NCI-H446 (cell line): ENCODE measurements at places on chromosomes 4 and X.
A peak's percentile ranks its signal among the peaks of the same experiment; 100 is the strongest.

DNA sequence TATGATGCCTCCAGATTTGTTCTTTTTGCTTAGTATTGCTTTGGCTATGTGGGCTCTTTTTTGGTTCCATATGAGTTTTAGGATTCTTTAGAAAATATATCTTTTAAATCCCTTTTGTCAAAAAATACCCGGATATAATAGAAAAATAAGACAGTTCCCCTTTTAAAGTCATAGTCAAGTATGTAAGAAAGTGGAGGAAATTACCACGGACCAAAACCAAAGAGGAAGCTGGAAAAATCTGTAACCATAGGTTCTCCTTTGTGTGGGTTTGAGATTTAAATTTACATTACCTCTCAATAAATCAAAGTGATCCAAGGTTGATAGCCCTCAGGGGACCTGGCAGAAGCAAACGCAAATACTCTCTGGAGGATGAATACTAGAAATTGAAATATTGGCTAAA, 58.3 kb upstream of the PACRGL start:
- DNase-seq = no peak

DNA sequence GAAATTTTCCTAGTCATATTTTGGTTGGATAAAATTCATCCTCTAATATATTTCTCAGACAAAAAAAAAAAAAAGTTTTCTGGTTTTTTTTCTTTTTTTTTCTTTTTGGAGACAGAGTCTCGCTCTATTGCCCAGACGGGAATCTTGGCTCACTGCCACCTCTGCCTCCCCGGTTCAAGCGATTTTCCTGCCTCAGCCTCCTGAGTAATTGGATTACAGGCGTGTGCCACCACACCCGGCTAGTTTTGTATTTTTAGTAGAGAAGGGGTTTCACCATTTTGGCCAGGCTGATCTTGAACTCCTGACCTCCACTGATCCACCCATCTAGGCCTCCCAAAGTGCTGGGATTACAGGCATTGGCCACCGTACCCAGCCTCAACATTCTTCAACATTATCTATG, 432.7 kb upstream of the PABPC4L start:
- DNase-seq = no peak

- no peak for DNase-seq
These were observed 17.2 kb upstream of the VEGFD start for GRCh38 chrX:15401378-15401777.

GRCh38 chr4:74338792-74339333, 26.1 kb upstream of the EREG start:
- no peak for DNase-seq

GRCh38 chr4:20151436-20151835, 100.3 kb upstream of the SLIT2 start:
- DNase-seq = no peak

GRCh38 chr4:123170843-123171242, 225.8 kb upstream of the SPRY1 start:
- DNase-seq = no peak

DNA sequence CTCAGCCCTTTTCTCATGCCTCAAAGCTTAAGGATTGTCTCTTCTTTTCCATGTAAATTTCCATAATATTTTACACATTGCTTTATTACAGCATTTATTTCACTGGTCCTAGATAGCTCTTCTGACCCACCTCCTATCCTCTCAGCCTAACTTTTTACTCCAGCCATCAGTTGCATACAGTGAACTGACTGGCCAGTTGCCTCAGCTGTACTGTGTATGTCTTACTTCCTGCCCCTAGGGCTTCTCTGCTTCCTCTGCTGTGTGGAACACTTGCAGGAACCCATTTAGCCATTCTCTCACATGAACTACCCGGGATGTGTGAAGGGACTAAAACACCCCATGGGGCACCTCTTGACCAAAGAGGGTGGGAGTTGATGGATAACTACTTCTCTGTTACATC, 18.0 kb downstream of the C4orf33 start:
- DNase-seq = no peak

DNA sequence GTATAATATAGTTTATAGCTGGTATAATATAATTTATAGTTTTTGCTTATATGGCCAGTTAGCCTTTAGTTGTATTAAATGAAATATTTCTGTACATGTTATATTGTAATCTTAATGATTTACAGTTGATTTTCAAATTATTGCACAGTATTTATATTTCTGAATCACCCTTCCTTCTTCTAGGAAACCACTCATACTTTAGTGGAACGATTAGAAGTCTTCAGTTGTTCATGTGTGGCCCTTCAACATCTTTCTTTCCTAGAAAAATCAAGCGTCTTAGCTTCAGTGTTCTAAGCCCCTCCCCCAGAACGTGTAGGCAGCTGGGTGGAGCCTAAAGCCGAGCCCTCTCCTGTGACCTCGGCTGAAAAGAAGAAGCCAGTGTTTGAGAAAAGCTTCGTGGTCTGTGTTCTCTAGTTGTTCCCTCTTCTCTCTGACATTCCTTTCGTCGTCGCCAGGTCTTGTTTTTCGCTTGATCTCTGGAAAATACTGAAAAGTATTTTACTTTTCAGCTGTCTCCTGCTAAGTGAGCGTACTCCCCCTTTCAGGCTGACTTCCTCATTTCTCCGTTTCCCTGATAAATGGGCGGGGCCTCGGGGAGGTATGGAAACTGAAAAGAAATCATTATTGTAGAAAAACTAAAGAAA, at the start of gene C4orf33:
C4orf33 (plus strand) TSS at position 342 of the 644 bp plus-strand sequence. CDS start 6,459 bp downstream, outside the sequence.
- peak; percentile 68 for DNase-seq

GRCh38 chrX:87525771-87526229, 8.2 kb downstream of the KLHL4 start:
- no peak for DNase-seq

DNA sequence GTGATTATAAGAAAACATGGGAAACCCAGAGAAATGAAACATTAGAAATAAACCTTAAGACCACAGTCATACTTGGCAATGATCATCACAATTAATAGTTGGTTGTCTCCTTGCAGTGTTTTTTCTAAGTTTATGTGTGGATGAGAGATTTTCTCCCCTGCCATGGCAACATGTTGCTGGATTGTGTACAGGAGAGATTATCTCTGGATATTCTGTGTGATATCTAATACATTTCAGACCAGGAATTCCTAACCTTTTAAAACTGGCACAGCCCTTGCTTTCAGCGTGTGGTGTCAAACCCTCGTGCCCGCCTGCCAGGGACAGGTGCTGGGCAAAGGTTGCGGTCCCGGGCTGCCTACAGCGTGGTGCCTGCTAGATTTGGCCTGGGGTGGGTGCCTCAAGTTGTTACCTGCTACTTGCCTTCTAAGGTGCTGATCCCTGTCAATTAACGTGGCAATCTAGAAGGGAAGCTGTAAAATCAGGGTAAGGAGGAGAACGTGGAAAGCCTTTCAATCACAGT, 100.5 kb downstream of the TMEM131L start:
- DNase-seq = no peak

DNA sequence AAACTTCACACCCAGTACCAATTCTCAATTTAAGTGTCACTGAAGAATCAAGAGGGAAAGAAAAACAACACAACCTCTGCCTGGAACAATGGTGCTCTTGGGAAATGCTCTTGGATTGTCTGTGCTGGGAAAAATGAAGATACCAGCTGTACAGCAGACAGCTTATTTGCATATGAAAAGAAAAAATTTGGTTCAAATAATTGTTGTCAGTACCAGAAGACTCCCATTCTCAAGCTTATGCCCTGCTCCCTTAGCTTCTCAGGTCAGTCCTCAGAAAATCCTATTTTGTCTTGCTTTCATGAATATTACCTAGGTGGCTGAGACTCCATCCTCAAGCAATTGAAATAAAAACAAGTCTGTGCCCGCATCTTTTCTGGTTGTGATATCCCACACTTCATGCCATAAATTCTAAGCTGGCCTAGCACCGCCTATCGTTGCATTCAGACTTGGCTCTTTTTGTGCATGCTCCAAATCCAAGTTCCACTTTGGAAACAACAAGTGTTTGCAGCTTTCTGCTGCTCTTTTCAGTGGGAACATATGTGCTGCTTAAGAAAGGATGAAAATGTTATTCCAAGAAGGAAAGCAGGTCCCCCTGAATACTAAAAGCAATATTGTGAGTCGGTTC, 431.6 kb downstream of the INPP4B start:
- no peak for DNase-seq

- DNase-seq = no peak
These were observed 51.2 kb downstream of the CXorf49B start for GRCh38 chrX:71814123-71814912.

GRCh38 chrX:71400710-71401109, 34.6 kb downstream of the TAF1 start:
- DNase-seq = no peak

DNA sequence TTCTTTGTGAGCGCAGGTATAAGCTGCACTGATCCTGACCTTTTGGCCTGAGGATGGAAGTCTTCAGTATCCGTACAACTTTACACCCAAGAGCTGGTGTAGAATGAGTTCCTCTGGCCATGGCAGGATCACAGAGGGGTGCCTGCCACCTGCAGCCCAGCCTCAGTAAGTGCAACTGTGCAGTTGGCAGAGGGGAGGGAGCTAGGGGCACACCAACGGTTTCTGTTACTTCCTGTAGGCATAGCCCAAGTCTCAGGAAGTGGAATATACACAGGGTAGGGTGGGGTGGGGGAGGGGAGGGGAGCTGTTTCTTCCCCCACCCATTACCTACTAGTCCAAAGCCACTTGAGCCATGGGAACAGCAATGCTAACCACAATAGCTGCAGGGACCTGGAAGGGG, 85.4 kb upstream of the GBA3 start:
- no peak for DNase-seq

DNA sequence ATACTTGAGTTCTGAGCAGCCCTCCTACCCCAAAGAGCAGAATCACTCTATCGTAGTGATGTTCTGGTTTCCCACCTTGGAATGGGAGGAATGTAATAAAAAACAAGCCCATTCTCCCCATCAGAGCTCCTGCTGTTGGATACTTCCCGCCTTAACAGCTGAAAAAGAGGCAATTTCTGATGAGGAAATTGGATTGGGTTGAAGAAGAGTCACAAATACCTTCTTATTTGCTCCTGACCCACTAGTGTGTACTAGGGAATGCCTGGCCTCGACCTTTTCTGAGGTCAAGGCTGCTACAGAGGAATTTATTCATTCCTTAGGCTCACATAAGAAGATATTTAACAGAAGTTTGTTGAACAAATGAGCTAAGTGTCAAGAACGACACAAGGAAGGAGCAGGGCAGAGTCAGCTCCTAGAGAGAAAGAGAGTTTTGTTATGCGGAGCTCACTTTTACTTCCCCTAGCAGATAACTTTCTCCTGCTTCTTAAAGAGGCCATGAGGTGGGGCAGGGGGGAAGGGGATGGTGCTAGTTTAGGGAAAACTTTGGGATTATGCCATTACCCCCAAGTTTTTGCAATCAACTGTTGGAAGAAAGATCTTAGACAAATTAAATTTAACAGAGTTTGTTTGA, 273.8 kb upstream of the CLNK start:
- DNase-seq = no peak

DNA sequence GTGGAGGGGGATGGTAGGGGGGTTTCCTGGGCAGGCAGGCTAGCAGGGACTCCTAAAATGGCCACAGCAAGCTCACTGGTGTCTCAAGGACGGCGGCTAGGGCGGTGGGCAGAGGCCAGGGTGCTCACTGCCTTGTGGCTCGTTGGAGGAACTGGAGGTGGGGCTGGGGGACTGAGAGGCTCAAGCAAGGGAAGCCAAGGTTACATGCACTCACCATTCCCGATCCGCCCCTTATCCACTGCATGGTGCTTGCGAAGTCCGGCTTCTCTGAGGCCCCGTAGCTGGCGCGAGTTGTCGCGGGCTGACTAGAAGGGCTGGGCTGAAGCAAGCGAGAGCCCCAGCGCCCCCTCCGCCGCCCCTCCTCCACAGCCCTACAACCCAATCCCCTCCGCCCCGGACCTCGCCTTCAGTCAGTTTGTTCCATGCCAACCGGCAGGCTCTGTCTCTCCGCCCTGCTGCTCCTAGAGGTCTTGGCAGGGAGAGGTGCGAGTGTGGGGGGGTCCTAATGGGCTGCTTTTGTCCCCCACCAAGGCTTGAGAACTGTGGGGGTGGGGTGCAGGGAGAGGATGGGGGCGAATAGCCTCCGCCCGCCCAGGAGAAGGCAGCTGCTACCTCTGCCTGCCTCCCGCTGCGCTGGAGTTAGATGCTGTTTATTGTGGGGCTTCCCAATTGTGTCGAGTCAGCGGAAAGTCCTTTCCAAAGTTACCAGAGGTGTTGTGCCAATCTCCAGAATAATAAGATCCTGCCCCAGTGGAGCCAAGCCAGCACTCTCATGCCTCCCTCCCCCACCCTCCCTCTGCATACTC, at the start of gene ARHGEF9:
ARHGEF9 (minus strand) TSS at position 313 of the 806 bp plus-strand sequence; CDS start at position 244, 69 bp downstream.
- DNase-seq = peak; percentile 28

DNA sequence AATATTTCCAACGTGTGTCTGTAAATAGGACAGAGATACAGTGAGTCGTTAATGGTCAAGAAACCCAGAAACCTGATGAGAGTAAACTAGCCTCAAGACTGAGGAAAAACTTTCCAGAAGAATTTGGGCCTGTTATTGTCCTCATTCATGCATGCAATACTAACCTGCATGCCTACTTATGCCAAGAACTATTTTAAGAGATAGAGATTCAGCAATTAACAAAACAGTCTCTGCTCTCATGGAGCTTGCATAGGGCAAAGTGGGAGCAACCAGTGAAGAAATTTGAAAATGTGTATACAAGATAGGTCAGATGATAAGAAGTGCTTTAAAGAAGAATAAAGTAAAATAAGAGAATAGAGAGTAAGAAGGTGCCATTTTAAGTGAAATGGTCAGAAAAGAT, 66.1 kb upstream of the FRG1 start:
- no peak for DNase-seq

DNA sequence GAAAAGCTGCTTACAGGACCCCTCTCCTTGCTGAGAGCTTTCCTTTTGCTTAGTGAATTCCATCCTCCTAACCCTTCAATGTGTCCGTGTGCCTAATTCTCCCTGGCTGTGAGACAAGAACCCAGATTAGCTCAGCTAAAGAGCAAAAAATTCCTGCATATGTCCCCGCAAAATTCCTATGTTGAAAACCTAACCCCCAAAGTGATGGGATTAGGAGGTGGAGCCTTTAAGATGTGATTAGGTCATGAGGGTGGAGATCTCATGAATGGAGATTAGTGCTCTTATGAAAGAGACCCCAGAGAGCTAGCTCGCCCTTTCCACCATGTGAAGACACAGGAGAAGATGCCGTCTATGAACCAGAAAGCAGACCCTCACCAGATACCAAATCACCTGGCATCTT, 503.0 kb upstream of the DIAPH2 start:
- no peak for DNase-seq

DNA sequence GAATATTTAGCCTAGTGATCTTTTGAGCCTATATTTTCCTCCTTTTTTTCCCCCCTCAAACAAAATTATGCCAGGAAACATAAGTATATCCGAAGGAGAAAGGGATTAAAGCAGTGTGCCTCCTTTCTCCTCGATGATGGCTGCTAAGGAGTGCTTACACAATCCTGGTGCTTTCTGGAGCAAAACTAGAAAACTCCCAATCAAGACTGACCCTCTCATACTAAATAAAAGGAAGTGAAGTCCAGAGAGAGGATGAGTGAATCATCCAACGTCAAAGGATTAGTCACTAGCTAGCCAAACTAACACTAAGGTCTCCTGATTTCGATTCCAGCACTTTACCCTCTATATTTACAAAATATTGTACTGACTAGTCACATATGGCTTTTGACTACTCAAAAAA, 146.8 kb downstream of the PPP3CA start:
- DNase-seq = no peak

- DNase-seq = no peak
These were observed 79.7 kb upstream of the PRPS2 start for GRCh38 chrX:12711435-12712040.
